Putamen (tissue), 1 donor: ENCODE measurements at places on chromosomes 13 and 19.

DNA sequence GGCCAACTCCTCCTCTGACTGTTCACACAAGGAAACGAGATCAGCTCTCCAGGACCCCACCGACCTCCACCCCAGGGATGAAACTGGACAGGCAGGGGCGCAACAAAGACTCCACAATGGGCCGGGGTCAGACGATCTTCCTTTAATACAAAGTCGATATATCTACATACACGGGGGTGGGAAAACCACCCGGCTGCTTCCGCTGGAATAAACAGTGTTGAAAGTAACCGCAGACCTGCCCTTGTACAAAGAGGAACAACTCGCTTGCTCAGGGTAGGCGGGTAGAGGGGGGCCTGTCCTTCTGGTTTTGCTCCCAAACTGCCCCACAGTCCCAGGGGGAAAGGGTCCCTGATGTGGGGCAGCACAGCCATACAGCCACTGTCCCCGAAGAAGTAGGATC, 135.2 kb downstream of the PTPRS start:
- DNase-seq: no peak

GRCh38 chr13:76929851-76930374, 18.4 kb upstream of the ACOD1 start:
- DNase-seq: no peak

GRCh38 chr13:111516712-111517640, 196.5 kb downstream of the TEX29 start:
- no peak for DNase-seq

DNA sequence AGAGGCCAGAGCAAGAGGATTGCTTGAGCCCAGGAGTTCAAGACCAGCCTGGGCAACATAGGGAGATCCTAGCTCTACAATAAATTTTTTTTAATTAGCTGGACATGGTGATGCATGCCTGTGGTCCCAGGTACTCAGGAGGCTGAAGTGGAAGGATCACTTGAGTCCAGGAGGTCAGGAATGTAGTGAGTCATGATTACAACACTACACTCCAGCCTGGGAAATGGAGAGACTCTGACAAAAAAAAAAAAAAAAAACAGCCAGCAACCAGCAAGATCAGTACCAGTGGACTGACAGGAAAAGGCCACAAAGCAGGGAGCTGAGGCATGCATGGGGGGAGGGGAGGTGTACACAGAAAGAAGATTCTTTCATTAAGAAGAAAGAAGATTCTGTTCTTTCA, 52.7 kb upstream of the RFXAP start:
- DNase-seq: no peak
